ENCODE measurements at places on chromosomes 1 and 21.

GRCh38 chr1:87045761-87046304 lies 131.4 kb downstream of the HS2ST1 start:
- DNase-seq, result no peak

DNA sequence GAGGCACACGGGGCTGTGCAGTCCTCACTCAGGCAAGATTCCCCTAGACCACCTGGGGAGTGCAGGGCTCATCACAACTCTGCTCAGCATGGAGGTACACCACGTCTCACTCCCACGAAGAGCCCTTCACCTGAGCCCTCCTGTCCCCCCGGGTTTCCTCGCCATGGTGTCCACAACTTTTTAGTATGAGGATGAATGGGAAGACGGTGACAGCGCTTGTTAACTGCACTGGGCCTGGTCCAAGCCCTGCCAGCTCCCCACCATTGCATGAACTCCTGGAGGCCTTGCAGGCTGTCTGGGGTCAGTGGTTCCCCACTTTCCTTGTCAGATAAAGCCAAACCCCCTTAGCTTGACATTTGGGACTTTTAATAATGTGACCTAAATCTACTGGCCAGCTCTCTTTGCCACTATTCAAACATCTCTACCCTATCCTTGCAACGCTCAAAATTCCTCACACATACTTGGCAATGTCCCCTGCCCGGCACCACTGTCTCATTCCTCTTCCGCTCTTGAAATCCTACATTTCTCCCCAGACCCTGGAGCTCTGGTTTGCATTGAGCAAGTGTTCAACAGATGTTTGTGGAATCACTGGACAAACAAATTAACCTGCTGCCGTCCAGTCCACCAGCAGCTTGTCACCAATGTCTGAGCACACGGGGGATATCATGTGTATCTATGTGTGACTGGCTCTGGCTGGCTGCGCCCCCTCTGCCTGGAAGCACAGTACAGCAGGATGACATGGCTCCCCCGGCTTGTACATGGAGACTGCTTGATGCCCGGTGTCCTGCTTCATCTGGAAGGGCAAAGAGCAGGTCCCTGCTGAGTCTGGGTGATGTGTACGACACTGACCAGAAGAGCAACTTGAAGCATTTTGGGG lies 11.2 kb downstream of the TMEM9 start:
- no peak for DNase-seq

- DNase-seq, result no peak
Measured at GRCh38 chr1:96384611-96385010, 337.0 kb upstream of the PTBP2 start.

DNA sequence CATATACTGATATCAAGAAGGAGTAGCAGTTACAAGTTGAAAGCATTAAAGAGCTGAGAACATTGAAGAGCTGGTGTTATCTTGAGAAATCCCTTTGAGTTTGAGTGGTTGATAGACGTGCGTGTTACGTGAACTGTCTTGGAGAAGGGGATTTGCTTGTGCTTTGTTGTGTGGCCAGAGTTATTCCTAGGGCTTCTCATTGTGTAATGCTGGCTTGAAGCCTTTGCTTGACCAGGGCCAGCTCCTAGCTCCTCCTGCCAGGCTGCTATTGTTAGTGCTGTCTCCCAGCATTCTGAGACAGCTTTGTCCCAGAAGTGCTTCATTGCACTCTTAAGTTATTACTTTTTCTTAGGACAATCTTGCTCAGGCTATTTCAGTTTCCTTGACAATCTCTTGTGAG lies 116.2 kb upstream of the KCNK2 start:
- no peak for DNase-seq

DNA sequence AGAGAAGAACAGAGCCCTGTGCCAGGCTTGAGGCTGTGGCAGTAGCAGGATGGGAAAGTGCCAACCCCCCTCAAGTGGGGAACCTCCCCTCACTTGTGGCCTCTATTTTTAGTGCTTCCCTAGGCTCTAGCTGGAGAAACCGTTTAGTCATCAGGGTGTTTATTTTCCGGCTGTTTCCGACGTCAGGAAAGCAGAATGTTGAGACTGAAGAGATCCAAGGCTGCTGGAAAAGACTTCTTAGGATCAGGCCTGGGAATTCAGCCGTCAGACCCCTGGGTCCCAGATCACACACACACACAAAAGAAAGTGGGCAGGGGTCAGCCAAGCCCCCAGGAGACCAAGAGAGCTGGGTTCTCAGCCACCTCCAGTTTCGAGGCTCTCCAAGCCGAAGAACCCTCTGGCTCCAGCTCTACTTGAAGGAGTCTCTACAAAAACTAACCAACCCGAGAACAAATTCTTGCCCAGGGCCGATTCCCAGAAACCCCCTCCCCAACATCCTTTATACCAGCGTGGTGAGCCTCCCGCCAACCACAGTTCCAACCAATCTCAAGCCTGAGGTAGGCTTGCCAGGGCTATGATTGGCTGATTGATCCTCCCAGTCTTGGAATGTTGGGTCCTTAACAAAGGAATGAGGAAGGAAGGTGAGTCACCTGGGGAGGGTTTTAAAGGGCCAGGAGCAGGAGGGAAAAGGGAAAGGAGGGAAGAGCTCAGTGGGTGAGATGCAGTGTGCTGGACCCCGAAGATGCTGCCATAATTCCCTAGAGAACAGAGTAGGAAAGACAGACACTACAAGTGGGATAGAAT lies 2.5 kb upstream of the MEF2D start:
- no peak for DNase-seq

GRCh38 chr1:247528812-247529474 lies 7.3 kb downstream of the OR2C3 start:
- no peak for DNase-seq

DNA sequence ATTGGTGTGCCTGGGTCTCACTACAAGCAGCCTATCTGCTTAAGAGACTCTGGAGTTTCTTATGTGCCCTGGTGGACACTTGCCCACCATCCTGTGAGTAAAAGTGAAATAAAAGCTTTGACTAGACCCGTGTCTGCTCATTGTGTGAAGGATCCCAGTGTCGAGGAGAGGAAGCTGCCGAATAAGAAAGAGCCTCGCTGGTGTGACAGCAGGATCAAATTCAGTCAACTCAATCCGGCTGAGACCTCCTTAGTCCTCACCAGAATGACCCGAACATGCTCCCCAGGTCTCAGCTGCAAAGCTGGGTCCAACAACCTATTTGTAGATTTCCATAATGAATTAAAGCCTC lies 14.8 kb downstream of the CD2 start:
- no peak for DNase-seq

- DNase-seq, result no peak
Measured at GRCh38 chr1:191671236-191671635, 487.0 kb upstream of the RGS18 start.

DNA sequence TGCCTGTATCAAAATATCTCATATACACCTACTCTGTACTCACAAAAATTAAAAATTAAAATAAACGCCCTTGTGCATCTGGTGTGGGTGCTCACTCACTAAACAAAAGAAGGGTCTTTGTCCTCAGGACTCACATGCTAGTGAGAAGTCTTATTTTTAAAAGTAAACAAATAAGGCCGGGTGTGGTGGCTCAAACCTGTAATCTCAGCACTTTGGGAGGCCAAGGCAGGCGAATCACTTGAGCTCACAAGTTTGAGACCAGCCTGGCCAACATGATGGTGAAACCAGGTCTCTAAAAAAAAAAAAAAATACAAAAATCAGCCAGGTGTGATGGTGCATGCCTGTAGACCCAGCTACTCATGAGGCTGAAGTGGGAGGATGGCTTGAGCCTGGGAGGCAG lies 51.5 kb downstream of the BCAR3 start:
- no peak for DNase-seq

DNA sequence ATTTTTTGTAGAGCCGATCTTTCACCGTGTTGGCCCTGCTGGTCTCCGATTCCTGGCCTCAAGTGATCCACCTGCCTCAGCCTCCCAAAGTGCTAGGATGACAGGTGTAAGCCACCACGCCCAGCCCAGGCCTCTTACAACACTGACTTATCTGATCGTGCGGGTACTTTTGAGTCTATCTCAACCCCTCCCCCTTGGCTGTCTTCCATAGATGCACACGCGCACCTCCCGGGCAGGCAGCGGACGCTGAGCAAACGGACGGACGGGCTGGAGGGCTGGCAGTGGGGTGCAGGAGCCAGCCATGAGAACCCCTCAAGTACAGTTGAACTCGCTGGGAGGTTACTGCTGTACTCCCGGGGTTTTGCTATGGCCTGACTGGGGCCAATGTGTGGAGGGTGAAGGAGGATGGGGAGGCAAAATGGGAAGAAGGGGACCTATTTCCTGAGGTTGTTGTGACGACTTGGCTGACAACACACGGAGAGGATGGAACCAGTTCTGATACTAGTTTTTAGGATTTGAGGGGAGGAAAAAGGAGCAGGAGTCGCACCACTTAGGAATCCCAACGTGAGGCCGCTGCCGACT lies 959 bp downstream of the CD58 start:
- no peak for DNase-seq

DNA sequence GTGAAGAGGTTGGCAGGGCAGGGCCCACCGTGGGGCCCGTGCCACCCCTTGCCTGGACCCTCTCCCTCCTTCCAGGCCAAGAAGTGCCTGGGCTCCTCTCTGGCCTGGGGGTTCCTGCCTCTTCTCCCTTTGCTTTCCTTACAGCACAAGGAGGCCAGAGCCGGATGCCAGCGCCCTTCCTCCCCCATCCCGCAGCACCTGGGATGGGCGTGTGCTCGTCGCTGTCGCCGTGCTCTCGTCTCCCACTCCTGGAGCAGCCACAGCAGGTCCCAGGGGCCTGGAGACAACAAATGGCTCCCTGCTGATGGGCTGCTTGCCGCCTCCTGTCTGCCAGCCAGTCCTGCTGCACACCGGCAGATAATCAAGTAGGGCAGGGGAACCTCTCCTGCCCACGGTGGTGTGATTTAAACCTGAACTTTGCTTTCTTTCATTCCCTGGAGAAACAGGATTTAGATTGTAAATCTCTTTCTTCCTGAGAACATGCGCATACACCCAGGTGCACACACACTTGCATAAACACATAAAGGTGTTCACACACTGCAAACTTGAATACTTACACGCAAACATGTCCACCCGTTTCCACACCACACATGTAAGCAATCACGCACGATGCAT lies 50.8 kb upstream of the POU3F1 start:
- DNase-seq, result peak; percentile 74

GRCh38 chr1:226688056-226688748 lies 50.9 kb downstream of the ITPKB start:
- no peak for DNase-seq

GRCh38 chr21:30719401-30719800 lies 824 bp upstream of the KRTAP21-3 start:
- DNase-seq, result no peak

GRCh38 chr1:30445449-30445848 lies 277.9 kb downstream of the MATN1 start:
- no peak for DNase-seq

- no peak for DNase-seq
Measured at GRCh38 chr21:45459171-45460010, 54.4 kb downstream of the COL18A1 start.

- DNase-seq, result no peak
Measured at GRCh38 chr1:187396226-187396625, 567.5 kb downstream of the PLA2G4A start.

DNA sequence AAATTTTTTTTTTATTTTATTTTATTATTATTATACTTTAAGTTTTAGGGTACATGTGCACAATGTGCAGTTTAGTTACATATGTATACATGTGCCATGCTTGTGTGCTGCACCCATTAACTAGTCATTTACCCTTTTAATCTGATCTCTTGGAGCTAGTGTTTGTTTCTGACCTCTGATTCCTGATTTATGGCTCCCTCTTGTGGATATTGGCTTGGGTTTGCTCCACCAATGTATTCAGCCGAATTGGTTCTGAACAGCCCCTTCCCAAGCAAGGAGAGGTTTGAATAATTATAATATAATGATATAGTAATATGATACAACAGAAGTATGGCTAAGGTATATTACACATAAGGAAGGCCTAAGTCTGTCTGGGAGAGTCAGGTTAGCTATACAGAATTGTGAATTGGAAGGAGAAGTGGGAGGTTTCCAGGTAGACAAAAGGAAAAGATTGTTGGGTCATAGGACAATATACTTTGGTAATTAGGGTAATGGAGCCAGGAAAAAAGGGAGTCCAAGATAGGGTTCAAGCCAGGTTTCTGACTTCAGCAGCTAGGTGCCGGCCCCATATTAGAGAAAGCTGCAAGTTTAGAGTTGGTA lies 53.1 kb upstream of the HMCN1 start:
- peak; percentile 69 for DNase-seq

- DNase-seq, result no peak
Measured at GRCh38 chr1:2215909-2216766, 12.0 kb upstream of the SKI start.

DNA sequence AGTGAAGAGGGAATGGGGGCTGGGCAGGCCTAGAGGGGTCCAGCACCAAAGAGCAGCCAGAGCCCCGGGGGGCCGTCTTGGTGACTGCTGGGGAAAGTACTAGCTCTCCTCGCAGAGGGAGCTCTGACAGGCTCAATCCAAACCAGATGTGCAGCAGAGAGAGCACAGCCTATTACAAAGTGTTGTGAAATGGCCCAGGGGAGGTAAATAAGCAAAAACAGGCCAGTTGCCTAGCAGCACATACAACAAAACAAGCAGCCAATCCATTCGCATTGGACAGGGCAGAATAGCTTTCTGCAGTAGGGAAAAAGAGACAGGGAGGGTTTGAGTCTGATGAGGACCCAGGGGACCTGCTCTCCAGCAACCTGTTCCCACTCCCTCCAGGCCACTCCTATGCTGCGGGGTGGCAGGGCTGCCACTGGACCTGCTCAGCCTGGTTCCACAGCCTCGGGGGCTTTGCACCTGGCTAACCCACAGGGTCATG lies 239.6 kb upstream of the FGGY start:
- DNase-seq, result peak; percentile 69

- DNase-seq, result no peak
Measured at GRCh38 chr1:232891071-232891470, 59.3 kb upstream of the NTPCR start.

- no peak for DNase-seq
Measured at GRCh38 chr21:38623552-38623951, 125.3 kb upstream of the ERG start.

DNA sequence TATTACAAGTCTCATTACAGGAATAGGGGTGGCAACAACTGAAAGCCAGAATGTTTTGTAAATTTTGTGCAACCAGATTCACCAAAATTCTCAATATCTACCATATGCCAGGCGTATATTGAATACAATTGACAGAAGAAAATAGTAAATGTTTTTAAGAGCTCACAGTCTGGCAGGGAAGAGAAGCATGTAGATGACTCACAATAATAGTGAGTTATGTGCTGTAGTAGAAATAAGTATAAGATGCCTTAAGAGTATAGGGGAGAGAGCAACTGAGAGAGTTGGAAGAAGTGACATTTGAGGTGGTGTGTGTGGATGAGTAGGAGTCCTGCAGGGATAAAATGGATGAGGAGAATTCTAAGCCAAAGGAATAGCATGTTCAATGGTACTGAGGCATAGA lies 170.5 kb upstream of the FGGY start:
- DNase-seq, result no peak

GRCh38 chr1:226128487-226129075 lies 58.0 kb downstream of the ACBD3 start:
- no peak for DNase-seq

Measured in NCI-H2171 treated with DMSO at 0.1 percent for 48 hours (cell line).